ENCODE measurements at places on chromosomes 4 and X.

GRCh38 chr4:7910952-7911578 is 28.6 kb downstream of the AFAP1 start:
- DNase-seq: no peak

GRCh38 chrX:66163849-66164411 is at the start of gene HEPH:
HEPH (plus strand) TSS chrX:66164247; CDS start chrX:66170571, 6,324 bp downstream.
- DNase-seq: no peak

DNA sequence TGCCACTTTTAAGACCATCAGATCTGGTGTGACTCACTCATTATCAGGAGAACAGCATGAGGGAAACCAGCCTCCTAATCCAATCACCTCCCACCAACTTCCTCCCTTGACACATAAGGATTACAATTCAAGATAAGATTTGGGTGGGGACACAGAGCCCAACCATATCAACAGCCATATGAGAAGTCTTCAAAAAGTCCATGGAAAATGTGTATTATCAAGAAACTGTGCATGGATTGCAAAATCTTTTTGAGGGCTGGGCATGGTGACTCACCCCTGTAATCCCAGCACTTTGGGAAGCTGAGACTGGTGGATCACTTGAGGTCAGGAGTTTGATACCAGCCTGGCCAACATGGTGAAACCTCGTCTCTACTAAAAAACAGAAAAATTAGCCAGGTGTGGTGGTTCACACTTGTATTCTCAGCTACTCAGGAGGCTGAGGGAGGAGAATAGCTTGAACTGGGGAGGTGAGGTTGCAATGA is 17.8 kb upstream of the RPL39 start:
- DNase-seq: no peak

- no peak for DNase-seq
Observed at GRCh38 chrX:19725641-19726040, 161.8 kb downstream of the SH3KBP1 start.

GRCh38 chrX:155086202-155086840 is 15.0 kb downstream of the BRCC3 start:
- DNase-seq: peak; percentile 17

- no peak for DNase-seq
Observed at GRCh38 chr4:138897811-138898226, 117.8 kb upstream of the NOCT start.

DNA sequence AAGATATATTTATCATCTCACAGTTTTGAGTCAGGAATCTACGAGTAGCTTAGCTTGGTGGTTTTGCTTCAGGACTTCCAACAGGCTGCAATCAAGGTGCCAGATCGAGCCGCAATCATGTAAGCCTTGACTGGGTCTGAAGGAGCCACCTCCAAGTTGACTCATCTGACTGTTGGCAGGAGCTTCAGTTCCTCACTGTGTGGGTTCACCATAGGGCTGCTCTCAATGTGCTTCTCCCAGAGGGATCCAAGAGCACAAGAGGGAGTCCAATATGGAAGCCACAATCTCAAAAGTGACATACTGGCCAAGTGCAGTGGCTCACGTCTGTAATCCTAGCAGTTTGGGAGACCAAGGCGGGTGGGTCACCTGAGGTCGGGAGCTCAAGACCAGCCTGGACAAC is 26.5 kb downstream of the DCHS2 start:
- DNase-seq: no peak

DNA sequence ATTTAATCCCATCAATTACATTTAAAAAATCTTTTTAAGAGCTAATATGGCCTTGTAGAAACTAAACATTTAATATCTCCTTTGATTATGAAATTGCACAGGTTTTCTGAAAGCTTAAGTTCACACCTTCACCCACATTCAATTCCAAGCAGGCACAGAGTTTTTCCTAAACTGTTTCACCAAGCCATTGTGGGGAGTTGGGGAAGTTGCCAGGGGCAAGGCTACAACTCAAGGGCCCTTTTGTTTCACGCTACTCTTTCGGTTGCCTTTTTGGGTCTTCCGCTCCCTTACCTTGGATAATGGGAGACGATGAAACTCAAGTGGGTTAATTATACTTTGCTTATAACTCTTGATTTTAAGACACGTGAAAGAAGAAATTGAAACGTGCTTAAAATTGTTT is 33.3 kb downstream of the APBB2 start:
- no peak for DNase-seq

- no peak for DNase-seq
Observed at GRCh38 chr4:174856926-174857800, 28.1 kb upstream of the GLRA3 start.

- DNase-seq: no peak
Observed at GRCh38 chr4:182306792-182307507, 63.7 kb downstream of the TENM3 start.

DNA sequence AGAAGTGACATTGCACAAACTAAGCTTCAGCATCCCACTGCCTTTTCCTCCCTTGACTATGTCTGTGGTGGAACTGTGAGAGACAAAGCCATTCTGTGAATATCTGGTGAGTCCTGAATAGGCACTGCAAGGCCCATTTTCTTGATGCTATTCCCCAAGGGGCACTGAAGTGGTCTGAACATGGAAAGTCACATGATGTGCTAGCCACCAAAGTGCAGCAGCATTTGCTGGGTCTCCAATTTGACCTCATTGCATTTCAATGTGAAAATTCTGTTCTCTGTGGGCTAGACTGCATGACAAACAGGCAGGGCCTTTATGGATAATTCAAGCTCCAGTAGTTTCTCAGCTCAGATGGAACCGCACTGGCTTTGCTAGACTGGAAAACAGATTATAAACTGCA is 627.4 kb upstream of the BOD1L1 start:
- DNase-seq: no peak

GRCh38 chr4:14701896-14702295 is 300.4 kb upstream of the CPEB2 start:
- DNase-seq: no peak

DNA sequence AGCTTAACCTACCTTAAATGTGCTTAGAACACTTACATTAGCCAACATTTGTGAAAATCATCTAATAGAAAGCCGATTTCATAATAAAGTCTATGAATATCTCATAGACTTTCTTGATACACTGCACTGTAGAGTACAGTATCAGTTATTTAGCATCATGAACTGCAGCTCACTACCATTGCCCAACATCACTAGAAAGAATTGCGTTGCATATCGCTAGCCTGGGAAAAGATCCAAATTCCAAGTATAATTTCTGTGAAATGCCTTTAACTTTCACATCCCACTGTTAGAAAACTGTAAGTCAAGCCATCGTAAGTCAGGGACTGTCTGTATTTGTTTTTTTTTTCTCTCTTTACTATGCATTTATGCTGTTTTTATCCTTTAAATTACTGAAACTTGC is 918.6 kb upstream of the PABPC4L start:
- no peak for DNase-seq

GRCh38 chr4:76306882-76307659 is 538 bp downstream of the STBD1 start:
- DNase-seq: no peak

DNA sequence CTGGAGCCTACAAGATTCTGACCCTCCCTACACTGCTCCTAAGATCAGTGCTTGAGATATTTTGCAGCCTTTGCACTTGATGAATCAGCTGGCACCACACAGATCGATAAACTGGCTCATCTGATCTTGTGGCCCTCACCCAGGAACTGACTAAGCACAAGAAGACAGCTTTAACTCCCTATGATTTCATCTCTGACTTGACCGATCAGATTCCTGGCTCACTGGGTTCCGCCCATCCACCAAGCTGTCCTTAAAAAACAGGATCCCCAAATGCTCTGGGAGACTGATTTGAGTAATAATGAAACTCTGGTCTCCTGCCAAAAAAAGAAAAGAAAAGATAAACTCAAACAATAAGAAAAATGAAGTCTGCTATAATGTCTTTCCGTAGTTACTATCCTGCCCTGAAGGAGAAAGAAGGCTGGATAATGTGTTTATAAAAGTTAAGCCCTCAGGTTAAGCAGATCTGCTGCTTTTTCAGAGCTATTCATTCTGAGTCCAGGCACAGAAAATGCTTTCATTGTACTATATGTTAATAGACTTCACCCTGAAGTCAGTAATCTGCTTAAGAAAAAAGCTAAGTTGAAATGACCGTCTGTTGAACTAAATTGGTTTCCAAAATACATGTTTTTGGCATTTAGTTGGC is 795.2 kb downstream of the TRIML1 start:
- no peak for DNase-seq

GRCh38 chr4:173243917-173244658 is 75.5 kb downstream of the GALNT7 start:
- no peak for DNase-seq

DNA sequence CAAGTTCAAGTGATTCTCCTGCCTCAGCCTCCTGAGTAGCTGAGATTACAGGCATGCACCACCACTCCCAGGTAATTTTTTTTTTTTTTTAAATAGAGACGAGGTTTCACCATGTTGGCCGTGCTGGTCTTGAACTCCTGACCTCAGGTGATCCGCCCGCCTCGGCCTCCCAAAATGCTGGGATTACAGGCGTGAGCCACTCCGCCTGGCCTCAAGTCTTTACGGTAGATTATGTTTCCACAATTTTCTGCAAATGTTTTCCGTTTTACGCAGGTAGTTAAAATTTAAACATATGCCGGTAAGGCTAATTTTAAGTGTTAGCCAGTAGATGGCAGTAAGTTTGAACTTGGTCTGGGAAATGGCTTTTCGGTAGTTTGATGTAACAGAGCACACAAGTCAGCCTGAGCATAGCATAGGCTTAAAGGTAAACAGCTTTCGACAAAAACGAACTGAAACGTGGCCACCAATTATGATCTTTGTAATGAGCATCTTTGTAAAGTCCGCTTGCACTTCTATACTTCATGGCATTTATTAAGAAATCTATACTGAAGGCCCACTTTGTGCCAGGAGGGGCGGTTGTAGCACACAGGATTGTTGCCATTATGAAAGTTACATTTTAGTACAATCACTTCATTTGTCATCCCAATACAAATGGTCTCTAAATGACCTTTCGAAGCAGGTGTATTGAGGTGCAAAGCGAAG is 31.1 kb downstream of the CCKAR start:
- DNase-seq: no peak

DNA sequence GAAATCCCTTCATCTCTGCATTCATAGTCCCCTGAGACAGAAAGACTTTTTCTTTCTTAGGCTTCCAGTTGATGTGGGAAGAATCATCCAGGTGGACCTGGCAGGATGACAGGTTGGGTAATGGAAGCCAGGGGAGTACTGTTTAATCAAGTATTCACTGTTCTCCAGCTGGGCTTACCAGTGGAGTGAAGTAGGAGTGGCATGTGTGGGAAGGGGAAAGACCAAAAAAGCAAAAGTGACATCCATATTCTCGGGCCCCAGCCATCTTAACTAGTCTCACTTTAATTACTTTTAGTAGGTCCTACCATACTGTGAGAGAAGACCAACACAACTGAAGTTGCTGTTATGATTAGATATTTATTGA is 18.5 kb downstream of the VSIG4 start:
- no peak for DNase-seq

- no peak for DNase-seq
Observed at GRCh38 chr4:5712517-5712916, 1.5 kb downstream of the EVC start.

- no peak for DNase-seq
Observed at GRCh38 chr4:25911356-25911755, 2.7 kb upstream of the SMIM20 start.

DNA sequence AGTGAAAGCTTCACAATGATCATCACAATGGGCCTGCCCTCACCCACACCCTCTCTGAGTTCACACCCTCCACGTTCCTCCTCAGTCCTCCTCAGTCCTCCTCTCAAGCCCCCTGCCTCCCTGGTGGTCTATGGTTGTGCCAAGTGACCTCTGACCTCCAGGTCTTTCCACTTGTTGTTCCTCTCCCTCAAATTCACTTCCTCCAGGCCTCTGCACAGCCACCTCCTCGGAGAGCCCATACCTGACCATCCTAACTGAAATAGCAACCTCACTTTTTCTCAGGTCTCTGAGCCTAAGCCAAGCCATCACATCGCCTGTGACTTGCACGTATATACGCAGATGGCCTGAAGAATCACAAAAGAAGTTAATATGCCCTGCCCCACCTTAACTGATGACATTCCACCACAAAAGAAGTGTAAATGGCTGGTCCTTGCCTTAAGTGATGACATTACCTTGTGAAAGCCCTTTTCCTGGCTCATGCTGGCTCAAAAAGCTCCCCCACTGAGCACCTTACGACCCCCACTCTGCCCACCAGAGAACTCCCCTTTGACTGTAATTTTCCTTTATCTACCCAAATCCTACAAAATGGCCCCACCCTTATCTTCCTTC is 293.4 kb upstream of the TENM3 start:
- DNase-seq: no peak

DNA sequence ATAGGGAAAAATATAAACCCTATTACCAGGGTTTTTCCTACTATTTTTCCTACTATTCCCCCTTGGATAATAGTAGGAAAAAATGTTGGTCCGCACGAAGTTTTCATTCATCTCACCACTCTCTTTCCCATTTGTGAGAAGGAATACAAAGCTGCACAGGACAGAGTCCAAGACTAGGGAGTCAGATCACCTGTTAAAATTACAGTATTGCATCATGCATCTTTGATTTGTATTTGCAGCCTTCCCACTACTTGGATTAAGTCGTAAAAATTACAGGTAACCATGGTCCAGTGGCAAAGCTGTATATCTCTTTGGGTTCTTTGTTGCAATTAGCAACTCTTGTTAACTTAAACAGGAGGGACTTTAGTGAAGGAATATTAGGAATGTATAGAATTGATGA is 121.5 kb downstream of the FNIP2 start:
- no peak for DNase-seq

DNA sequence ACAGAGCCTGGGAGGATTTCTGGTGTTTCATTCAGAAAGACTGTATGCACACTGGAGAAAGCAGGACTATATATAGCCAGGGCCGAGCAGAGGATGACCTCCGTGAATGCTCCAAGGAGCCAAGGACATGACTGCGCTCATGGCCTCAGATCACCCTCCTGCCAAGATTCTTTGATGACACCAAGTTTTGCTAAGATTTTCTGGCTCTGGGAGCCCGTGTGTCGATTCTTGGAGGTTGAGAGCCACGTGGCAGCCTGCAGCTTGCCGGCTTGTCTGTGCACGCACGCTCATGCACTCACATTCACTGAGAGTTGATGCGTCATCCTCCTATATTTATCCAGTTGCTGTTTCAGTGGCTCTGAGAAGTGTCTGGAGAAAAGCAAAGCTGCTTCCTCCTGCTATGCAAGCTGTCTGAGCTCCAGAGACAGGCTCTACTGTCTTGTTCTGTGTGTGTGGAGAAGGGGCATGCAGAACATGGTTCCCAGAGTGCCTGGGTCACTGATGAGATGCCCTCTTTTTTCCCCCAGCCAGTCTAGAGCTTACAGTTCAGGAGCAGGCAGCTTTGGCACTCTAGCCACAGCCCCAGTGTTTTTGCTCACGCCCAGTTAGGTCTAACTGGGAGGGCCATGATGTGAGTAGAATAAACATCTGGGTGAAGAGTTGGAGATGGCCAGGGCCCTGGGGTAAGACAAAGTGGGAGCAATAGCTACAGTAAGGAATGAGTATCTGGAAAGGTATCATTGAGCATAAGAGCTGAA is 64.9 kb upstream of the SCOC start:
- no peak for DNase-seq

- DNase-seq: no peak
Observed at GRCh38 chrX:9789555-9789954, 3.3 kb downstream of the SHROOM2 start.

Data from effector CD4-positive, alpha-beta T cell (primary cell).